Hepatocyte (in vitro differentiated cells): ENCODE measurements at places on chromosomes 13 and 19. TPM values are rescaled to one million over a fixed set of nuclear protein-coding genes. Genes with fewer than 3 reads are reported as not detected.

Gene SYNE4
- total RNA-seq = 6.5 and 8.9 TPM in 2 replicates

Gene ANKLE1
- total RNA-seq = 0.28 and 0.90 TPM in 2 replicates

- no peaks in the 10 kb centered on the region for H3K36me3 ChIP-seq
- peak overlapping the region; percentile 53 for H3K4me3 ChIP-seq
- H3K27me3 ChIP-seq = no peaks in the 10 kb centered on the region
- peaks cover 17% of the 10 kb centered on the region for H3K4me1 ChIP-seq
Observed at GRCh38 chr13:110715395-110716246, 2.1 kb downstream of the ING1 start.

GRCh38 chr13:19959141-19959830, 759 bp downstream of the ZMYM2 start:
- peak overlapping the region; percentile 100 for H3K27ac ChIP-seq
- H3K4me3 ChIP-seq = peak overlapping the region; percentile 69
- no peaks in the 10 kb centered on the region for H3K27me3 ChIP-seq
- peaks cover 18% of the 10 kb centered on the region for H3K4me1 ChIP-seq
- H3K36me3 ChIP-seq = no peaks in the 10 kb centered on the region

- H3K36me3 ChIP-seq = no peaks in the 10 kb centered on the region
- peaks cover 7% of the 10 kb centered on the region for H3K4me1 ChIP-seq
- H3K4me3 ChIP-seq = peak within 1 kb of the TSS; percentile 58
- peak; percentile 58 for DNase-seq
- peaks cover 12% of the 10 kb centered on the region for H3K27me3 ChIP-seq
Observed at GRCh38 chr19:408902-409515, at the start of gene C2CD4C. C2CD4C (minus strand) TSS chr19:409147; CDS start chr19:408361, 786 bp downstream.
